ENCODE measurements at places on chromosomes 5 and 9.

- DNase-seq, result no peak
Observed at GRCh38 chr5:9230355-9230754, 315.5 kb downstream of the SEMA5A start.

DNA sequence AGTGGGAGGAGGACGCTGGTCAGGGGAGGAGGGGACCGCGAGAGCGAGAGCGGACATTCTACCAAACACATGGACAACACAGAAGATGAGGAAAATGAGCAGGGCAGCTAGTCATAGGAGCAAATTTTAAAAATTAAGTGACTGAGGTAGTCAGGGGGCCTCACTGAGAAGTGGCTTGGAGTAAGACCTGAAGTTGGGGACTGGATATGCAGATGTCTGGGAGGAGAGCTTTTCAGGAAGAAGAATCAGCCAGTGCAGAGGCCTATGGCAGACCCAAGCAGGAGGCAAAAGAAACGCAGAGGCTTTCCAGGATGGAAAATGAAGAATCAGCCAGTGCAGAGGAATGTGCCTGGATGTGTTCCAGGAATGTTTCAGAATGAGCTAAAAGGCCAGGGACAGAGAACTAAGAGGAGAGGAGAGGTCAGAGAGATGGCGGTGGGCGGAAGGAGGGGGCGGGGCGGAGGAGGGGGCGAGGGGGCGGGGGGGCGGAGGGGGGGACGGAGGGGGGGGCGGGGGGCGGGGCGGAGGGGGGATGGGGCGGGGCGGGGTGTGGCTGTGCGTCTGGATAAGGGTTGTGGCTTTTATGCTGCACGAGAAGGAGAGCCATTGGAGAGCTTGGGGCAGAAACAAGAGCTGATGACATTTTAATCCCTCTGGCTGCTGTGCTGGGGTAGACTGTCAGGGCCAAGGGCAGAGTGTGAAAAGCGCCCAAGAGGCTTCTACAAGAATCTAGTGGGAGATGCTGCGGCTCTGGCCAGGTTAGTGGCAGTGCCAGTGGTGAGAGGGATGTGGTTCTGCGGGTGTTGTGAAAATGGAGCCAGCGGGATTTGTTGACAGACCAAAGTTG is 129.6 kb downstream of the KCNIP1 start:
- peak; percentile 75 for DNase-seq

- DNase-seq, result peak; percentile 79
Observed at GRCh38 chr9:127683723-127684122, 23.1 kb upstream of the CFAP157 start.

GRCh38 chr9:81092057-81092456 is 597.3 kb downstream of the TLE1 start:
- DNase-seq, result peak; percentile 34

GRCh38 chr9:26462213-26462612 is 430.4 kb downstream of the CAAP1 start:
- DNase-seq, result no peak

DNA sequence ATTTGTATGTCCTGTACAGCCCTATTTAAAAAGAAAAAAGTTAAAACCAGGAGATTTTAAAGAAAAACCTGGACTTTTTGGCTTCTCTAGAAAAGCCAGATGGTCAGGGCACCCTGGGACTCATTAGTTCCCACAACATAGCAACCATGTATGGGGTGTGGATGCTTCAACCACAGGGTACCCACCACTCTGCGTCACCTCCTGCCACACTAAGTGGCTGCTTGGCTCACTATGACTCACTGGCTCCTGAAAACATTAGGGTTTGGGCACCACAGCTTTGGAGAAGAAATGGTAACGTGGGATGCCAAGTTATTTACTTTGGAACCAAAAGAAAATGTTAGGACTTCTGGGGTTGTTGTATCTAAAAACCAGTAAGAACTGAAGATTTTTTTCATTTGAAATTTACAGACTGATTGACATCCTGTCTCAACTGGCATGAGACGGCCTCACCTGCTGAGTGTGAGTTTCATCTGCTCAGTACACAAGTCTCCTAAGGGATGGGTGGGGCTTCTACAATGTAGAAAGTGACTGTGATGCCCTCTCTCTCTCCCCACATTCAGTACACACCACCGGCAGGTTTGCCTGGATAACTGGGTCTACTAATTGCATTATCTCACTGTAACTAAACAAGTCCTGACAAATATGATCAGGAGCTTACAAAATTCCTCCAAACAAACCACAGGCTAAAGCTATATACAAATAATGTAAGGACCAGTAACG is 103.9 kb downstream of the ESM1 start:
- no peak for DNase-seq

- no peak for DNase-seq
Observed at GRCh38 chr5:14576206-14576605, 5.4 kb upstream of the OTULINL start.

- no peak for DNase-seq
Observed at GRCh38 chr5:15526413-15526812, 26.4 kb downstream of the FBXL7 start.

DNA sequence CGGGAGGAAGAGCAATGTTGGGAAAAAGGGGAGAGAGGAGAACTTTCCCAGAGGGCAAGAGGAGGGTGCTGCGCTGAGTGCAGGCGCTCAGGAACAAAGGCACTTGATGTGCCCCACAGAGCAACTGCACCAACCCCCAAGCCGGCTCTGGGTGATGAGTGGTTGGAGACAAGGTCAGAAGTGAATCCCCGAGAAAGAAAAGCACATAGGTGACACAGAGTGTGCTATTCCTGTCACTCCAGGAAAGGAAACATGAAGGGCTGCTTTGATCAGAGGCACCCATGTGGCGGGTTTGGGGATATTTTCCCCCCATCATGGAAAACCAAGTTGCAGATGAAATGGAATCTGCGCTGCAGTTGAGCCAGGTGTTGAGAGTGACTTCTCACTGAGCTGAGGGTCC is 20.7 kb upstream of the SLC25A48 start:
- no peak for DNase-seq

GRCh38 chr5:6907320-6907918 is 194.2 kb downstream of the TENT4A start:
- DNase-seq, result no peak

GRCh38 chr5:150288361-150288760 is 1.2 kb downstream of the CAMK2A start:
- DNase-seq, result no peak

DNA sequence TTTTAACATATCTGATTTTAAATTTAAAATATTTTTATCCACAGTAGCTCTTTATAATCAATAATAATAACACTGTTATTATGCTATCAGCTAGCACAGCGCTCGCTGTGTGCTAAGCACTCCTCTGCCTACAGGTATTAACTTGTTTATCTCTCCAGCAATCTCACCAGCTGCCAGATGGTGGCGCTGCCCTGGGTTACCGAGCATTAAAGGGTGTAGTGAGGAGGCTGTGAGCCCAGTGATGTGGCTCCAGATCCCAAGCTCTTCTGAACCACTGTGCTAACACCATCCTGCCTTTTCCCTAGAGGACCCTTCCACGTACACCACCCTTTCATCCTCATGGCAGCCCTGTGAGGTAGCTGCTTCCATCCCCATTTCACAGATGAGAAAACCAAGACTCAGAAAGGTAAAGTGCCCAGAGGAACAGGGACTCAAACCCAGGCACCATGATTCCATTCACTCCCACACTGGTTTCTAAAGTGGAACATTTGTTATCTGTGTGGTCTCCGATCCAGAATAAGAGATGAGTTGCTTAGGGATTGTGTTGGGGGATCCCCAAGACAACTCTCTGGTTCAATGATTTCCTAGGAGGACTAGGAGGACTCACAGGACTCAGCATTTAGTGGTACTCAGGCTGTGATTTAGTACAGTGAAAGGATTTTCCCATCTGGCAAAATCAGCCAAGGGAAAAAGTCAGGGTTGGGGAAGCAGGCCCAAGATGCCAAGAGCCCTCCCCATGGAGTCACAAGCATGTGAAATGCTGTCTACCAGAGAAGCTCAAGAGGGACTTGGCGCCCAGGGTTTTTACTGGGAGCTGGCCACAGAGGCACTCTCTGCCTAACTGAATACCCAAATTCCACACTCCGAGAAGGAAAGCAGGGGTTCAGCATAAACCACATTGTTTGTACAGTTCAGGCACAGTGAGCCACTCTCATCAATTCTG is 7.0 kb downstream of the IGFBPL1 start:
- peak; percentile 15 for DNase-seq

DNA sequence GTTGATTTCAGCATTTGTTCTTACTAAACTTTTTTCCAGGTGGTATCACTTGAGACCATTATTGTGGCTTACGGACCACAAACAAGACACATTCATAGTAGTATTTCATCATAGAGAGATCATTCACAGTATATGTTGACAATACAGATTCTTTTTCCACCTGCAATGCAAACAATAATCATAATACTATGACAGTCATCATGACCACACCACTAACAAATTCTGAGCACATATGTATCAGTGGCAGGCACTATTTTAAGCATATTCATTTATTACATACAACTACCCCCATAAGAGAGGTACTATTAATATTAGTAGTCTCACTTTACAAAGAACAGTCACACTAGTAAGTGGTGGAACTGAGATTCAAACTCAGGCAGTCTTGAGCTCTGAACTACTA is 31.0 kb upstream of the C9orf40 start:
- no peak for DNase-seq

DNA sequence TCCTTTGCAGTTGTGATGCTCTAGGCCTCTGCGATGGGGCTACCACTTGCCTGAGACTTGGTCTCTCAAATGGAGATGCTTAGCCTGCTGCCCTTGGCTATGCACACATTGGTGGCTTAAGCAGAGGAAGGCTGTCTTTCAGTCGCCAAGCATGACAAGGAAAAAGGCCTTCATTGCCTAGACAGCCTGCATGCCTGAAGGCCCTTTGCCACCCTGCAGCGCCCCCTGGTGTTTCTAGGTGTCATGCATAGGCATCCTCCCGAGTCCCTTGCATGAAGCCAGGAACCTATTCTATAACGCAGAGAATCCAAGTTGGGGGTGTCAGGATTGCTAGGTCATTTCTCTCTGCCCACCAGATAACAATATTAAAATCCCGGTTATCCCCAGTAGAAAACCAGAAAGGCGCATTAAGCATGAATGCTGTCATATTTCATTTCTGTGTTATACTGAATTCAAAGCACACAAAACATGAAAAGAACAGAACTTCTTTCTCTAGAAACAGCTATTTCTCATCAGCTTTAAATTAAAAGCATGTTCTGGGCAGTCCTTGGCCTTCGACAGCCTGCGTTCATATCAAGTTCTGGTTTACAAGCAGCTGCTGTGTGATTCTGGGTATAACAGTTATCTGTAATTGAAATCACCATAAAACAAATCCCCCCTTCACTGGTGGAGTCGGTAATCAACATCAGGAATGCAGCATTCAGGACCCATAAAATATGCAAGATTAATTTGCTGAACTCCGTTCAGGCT is 59.7 kb upstream of the TRPC7 start:
- DNase-seq, result peak; percentile 46

- DNase-seq, result peak; percentile 64
Observed at GRCh38 chr5:36150676-36151433, 832 bp downstream of the LMBRD2 start.

DNA sequence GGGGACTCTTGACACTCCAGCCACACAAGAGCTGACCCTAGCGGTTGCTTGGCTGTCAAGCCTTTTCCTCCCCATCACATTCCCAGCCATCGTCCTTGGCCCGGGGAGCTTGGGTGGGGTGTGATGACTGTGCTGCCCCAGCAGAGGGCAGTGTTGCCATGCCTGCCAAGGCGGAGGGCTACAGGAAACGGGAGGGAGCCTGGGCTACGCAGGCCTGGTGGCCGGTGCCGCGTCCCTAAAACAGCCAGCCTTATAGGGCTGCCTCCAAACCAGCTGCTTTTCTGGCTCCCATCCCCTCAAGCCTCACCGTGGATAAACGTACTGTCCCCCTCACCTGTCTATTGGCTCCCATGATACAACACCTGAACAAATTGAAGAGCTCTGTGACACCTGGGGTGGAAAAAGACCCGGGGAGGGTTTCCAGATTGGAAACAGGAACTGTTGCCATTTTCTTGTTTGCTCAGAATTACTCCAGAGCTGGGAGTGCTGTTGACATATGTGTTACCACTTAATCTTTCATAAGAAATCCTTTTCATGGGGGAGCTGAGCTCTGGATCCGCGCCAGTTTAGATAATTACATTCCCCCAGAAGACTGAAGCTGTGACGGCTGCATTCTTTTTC is 72.8 kb upstream of the ASTN2 start:
- DNase-seq, result peak; percentile 52

DNA sequence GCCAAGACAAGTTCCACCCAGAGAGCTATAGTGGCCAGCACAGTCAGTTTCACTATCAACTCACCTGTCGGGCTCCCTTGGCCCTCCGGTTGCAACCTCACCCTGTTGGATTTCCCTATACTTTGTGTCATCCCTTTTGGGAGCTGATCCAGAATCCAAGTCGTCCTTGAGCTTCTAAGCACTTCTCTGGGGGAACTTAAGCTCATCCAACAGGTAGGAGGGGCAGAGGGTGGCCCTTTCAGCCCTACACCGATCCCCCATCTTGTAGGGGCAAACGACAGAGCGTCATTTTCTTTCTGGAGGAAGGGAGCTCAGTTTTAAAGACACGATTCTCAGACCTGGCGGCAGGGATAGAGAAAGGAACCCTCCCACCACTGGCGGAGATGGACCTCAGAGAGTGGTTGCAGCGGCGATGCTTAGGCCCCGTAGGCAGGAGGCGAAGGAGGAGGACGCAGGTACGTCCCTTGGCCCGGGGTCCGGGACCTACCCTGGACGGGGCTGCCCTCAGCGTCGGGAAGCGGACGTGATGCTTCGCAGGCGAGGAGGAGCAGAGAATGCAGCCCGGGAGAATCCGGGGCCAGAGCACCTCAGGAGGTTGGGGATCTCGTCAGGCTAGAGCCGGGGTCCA is 519 bp downstream of the ZER1 start:
- DNase-seq, result peak; percentile 32

DNA sequence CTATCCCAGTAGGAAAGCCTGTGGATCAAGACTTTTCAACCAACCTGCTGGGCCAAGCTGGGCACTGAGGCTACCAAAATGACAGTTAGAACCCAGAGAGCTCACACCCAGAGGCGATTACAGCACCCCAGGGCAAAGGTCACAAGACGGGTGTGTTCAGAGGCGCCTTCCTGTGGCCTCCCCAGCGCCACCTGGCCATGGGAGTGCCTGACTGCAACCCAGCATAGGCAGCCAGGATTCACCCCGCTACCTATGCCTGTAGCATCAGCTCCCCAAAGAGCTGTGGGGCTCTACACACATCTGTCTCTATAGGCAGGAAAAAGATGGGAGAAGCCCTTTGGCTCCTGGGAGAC is 33.5 kb downstream of the PDGFRB start:
- DNase-seq, result no peak

GRCh38 chr5:138574744-138575193 is 432 bp downstream of the HSPA9 start:
- DNase-seq, result peak; percentile 25

DNA sequence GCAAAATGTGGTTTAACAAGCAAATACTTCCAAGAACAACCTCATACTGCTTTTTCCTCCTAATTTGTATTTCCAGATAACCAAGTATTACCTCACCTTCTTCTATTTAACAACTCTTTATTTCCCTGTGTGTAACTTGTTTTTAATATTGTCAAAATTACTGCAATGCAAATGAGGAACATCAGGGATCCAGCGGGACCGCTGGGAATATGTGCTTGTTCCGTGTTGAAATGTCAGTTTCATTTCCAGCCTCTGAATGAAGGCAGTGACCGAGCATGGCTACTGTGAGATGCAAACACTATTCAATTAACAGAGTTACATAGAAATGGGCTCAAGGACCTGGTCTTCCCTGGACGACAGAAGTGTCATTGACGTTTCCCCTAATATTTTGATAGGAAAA is 110.8 kb upstream of the CTSL start:
- DNase-seq, result no peak

All from iris pigment epithelial cell (primary cell).